ENCODE measurements at places on chromosomes 6 and 20.

- no peak for DNase-seq
These were observed 277.3 kb upstream of the PRND start for GRCh38 chr20:4444404-4444803.

- DNase-seq, result no peak
These were observed 171.3 kb downstream of the GRM1 start for GRCh38 chr6:146200176-146200575.

DNA sequence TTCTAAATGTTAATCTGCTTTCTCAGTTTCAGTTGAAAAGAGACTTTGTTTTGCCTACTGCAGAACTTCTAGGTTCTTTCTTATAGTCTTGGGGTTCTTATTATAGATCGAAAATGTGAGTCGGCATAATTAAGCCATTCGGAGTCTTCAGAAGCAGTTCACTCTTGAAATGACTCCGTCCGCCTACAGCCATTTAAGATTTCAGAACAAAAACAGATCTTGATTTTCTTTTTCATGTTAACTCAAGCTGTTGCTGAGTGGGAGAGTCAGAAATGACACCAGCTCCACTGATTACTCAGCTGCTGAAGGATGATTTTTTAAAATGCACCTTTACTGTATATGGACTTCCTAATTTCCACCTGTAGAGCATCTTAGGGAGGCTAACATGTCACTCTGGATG, 15.9 kb downstream of the PRDM1 start:
- DNase-seq, result no peak

- DNase-seq, result no peak
These were observed 161.3 kb upstream of the EYA4 start for GRCh38 chr6:133079901-133080300.

GRCh38 chr20:20992277-20992676, 113.9 kb downstream of the LINC00237 start:
- no peak for DNase-seq

DNA sequence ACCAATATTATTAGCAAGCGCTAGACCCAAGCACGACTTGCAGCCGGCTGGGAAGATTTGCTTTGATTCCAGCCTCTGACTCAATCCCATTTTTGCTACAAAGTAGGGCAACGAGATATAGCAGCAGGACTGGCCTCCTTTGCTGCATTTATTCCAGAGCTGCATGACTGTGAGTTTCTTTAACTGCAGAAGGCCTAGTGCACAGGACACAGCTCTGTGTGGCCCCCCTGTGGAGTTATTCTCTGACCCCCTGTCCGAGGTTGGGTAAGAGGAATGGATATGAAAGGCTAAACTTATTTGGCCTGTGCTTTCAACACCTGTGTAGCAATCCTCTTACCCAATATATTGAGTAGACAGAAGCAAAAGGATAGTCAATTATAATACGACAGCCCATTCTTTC, 133.3 kb upstream of the SPTLC3 start:
- DNase-seq, result no peak

- DNase-seq, result no peak
These were observed 511.8 kb upstream of the ZNF337 start for GRCh38 chr20:26208296-26209091.

DNA sequence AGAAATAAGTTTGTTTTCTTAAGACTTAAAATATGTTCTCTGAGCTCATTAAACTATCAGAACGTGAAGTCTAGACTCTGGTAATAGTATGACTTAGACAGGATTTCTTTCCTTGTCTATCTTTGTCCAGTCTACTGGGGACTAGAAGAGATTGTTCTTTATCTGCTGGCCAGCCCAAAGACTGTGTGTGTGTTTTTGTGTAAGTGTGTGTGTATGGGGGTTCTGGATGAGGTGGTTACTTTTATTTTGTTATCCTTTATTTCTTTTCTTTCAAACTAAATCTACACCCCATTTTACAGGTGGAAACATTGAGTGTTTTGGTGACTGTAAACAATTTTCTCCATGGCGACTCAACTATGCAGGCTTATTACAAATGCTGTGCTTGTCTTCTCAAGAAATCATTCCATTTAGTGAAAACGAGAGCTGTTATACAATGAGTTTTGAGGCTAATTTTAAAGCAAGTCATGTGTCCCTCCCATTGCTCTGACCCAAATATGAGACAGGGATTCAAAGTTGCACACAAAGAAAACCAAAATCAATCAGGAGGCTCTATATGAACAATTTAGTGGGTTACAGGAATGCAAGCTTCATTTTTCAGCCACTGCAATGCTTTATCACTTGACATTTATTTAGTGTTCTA, 97.6 kb downstream of the ELOVL5 start:
- DNase-seq, result no peak
